ENCODE measurements at places on chromosomes 6 and 20. TPM values are rescaled to one million over a fixed set of nuclear protein-coding genes. Genes with fewer than 3 reads are reported as not detected.

The PPP1R16B gene
- total RNA-seq, result under 0.01 TPM

The MATN4 gene
- under 0.01 TPM for total RNA-seq

The PLA2G7 gene
- total RNA-seq, result under 0.01 TPM

The LY6G6C gene
- not detected for total RNA-seq

The SEC63 gene
- total RNA-seq, result 34.2 TPM

The ECT2L gene
- 0.17 TPM for total RNA-seq

The WFDC9 gene
- total RNA-seq, result not detected

The NEDD9 gene
- total RNA-seq, result 13.6 TPM

The EFCAB8 gene
- under 0.01 TPM for total RNA-seq

The TNF gene
- total RNA-seq, result not detected

The ATP6V1G2 gene
- total RNA-seq, result 4.1 TPM

The CSE1L gene
- total RNA-seq, result 46.5 TPM

The WFDC10B gene
- not detected for total RNA-seq

The MAPK13 gene
- 7.6 TPM for total RNA-seq

The OSER1 gene
- total RNA-seq, result 73.2 TPM

The C6orf136 gene
- 4.4 TPM for total RNA-seq

The KIZ gene
- total RNA-seq, result 23.5 TPM

The NOX3 gene
- not detected for total RNA-seq

The DUSP15 gene
- total RNA-seq, result not detected

The BMP5 gene
- 1.0 TPM for total RNA-seq

The GJA10 gene
- total RNA-seq, result not detected

The APCDD1L gene
- 0.99 TPM for total RNA-seq

The SMLR1 gene
- not detected for total RNA-seq

The MEA1 gene
- total RNA-seq, result 60.9 TPM

All from fibroblast of lung (primary cell).